ENCODE measurements at places on chromosomes 5 and 9. TPM values are rescaled to one million over a fixed set of nuclear protein-coding genes. Genes with fewer than 3 reads are reported as not detected.

GBGT1 gene
- polyA plus RNA-seq: 7.1 TPM

IFNA13 gene
- polyA plus RNA-seq: not detected

JAKMIP2 gene
- not detected for polyA plus RNA-seq

KCNV2 gene
- not detected for polyA plus RNA-seq

CTNNA1 gene
- 66.2 TPM for polyA plus RNA-seq

COL5A1 gene
- polyA plus RNA-seq: 0.01 TPM

CNOT6 gene
- polyA plus RNA-seq: 4.8 TPM

PCDHA1 gene
- not detected for polyA plus RNA-seq

- no peaks in the 10 kb centered on the region for H3K36me3 ChIP-seq
- DNase-seq: no peak
- no peak overlapping the region for H3K27ac ChIP-seq
- H3K4me3 ChIP-seq: no peak overlapping the region
- no peaks in the 10 kb centered on the region for H3K27me3 ChIP-seq
- H3K4me1 ChIP-seq: no peaks in the 10 kb centered on the region
Measured at GRCh38 chr9:119137479-119137878, 231.8 kb downstream of the BRINP1 start.

GRCh38 chr9:108191065-108191464 lies 664.7 kb downstream of the ACTL7B start:
- H3K27ac ChIP-seq: no peak overlapping the region
- peaks cover 10% of the 10 kb centered on the region for H3K4me1 ChIP-seq
- peak; percentile 76 for DNase-seq
- no peak overlapping the region for H3K4me3 ChIP-seq
- no peaks in the 10 kb centered on the region for H3K36me3 ChIP-seq

- DNase-seq: no peak
- H3K27ac ChIP-seq: no peak overlapping the region
- peaks cover 8% of the 10 kb centered on the region for H3K4me1 ChIP-seq
- H3K27me3 ChIP-seq: peaks cover 10% of the 10 kb centered on the region
- no peaks in the 10 kb centered on the region for H3K36me3 ChIP-seq
- no peak overlapping the region for H3K4me3 ChIP-seq
Measured at GRCh38 chr5:74934949-74935751, 69.0 kb upstream of the FAM169A start.

GRCh38 chr5:16870878-16871277 lies 65.2 kb downstream of the MYO10 start:
- H3K4me3 ChIP-seq: no peak overlapping the region
- H3K36me3 ChIP-seq: no peaks in the 10 kb centered on the region
- no peak overlapping the region for H3K27ac ChIP-seq
- H3K4me1 ChIP-seq: no peaks in the 10 kb centered on the region
- no peaks in the 10 kb centered on the region for H3K27me3 ChIP-seq

DNA sequence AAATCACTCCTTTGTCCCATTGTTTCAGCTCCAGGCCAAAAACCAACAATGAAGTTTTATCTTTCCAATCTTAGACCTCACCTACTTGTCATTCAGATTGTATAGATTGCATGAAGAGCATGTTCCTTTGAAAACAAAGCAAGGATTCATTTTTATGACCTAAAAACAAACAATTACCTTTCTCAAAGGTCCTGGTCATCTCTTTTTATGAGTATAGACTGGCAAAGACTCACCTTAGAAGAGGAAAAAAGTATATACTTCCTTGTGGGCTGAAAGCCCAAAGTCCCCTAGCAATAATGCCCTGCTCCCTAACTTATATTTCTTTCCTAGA lies 28.4 kb upstream of the TLE1 start:
- no peak for DNase-seq
- H3K27ac ChIP-seq: no peak overlapping the region
- H3K4me1 ChIP-seq: no peaks in the 10 kb centered on the region
- no peaks in the 10 kb centered on the region for H3K36me3 ChIP-seq

DNA sequence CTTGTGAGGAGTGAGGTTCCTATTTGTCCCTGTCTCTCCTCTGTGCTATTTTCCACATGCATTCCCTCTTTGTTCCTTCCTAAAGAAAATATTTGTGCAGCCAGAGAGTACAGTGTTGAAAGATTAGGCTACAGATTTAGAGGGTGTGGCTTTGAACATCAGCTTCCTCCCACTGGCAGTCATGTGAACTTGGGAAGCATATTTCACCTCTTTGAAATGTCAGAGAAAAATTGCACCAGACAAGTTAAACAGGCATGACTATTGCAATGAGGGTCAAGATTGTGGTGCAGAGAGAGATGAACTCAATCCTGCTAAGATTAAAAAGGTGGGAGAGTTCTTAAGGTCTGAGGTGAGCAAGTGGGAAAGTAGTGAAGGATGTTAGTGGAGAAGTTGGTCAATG lies 641.0 kb downstream of the DNAH5 start:
- H3K27ac ChIP-seq: no peak overlapping the region
- no peak overlapping the region for H3K4me3 ChIP-seq
- H3K27me3 ChIP-seq: no peaks in the 10 kb centered on the region

DNA sequence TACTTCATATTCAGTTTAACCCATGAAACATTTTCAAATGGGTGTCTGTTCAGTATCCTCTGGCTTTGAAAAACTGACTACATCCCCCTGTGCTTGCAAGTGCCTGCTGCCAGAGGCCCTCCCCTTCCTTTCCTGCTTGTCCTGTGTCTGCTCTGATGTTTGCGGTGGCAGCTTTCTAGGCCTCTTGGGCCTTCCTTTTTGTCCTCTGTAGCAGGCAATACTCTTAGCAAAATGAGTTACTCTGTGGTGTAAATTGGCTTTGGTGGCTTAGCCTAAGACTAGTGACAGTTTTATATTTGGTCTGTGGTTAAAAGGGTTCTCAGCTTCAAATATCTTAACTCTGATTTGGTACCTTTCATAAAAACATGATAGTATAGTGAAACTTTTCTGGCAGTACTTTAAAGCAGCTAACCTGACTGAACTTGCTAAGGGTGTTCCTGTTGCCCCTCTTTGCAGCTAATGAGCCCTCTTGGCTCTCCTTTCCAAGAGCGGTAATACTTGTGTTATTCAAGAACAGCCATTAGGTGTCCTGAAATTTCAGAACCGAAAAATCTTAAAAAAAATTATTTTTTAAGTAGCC lies 76.6 kb downstream of the GOLM1 start:
- no peak for DNase-seq
- peaks cover 53% of the 10 kb centered on the region for H3K36me3 ChIP-seq
- no peak overlapping the region for H3K4me3 ChIP-seq
- no peak overlapping the region for H3K27ac ChIP-seq
- no peaks in the 10 kb centered on the region for H3K27me3 ChIP-seq
- H3K4me1 ChIP-seq: no peaks in the 10 kb centered on the region

DNA sequence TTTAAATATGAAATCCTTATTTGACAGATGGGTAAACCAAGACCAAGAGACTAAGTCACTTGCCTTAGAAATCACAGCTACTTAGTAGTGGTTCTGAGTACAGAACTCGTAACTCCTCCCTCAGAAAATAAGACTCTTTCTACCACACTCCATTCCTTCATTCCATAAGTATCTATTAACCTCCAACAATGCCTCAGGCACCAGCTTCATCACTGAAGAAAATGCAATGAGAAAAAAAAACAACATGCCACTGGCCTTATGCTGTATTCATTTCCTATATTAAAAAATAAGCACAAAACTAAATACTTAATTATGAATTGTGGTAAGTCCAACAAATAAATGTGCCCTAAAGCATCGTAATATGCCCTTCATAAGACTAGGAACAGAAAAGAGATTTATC lies 13.5 kb upstream of the FREM1 start:
- H3K27ac ChIP-seq: no peak overlapping the region
- H3K27me3 ChIP-seq: no peaks in the 10 kb centered on the region
- no peaks in the 10 kb centered on the region for H3K4me1 ChIP-seq
- no peak for DNase-seq

DNA sequence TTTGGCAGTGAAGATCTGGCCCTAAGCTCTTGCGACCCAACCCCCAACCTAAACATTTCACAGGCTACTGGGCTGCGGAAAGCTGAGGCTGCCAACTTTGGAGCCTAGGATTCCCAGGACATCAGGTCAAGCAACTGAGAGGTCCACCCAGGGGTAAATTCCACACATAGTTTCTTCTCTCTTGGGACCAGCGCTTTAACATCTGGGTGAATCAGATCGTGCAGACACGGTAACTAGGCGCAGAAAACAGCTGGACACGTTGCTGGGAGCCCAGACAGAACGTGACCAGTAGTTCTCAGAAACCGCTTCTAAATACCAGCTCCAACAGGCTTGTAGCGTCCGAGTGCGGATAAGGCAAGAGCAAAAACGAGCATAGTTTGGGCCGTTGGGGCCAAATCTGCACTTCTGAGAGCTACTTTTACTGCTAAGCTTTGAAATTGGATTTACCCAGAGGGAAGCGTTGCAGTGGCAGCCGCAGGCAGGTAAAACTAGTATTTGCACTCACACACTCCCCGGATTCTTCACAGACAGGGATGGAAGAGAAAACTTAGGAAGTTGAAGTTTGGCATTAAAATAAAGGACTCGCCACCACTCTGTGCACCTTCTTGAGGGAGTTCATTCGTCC lies 11.8 kb downstream of the ITGA1 start:
- H3K4me1 ChIP-seq: peaks cover 47% of the 10 kb centered on the region
- DNase-seq: peak; percentile 38
- no peaks in the 10 kb centered on the region for H3K27me3 ChIP-seq
- no peaks in the 10 kb centered on the region for H3K36me3 ChIP-seq

GRCh38 chr5:7686794-7687193 lies 164.1 kb downstream of the CFAP90 start:
- H3K36me3 ChIP-seq: no peaks in the 10 kb centered on the region
- H3K27me3 ChIP-seq: no peaks in the 10 kb centered on the region
- no peak overlapping the region for H3K4me3 ChIP-seq
- no peak overlapping the region for H3K27ac ChIP-seq
- no peaks in the 10 kb centered on the region for H3K4me1 ChIP-seq

DNA sequence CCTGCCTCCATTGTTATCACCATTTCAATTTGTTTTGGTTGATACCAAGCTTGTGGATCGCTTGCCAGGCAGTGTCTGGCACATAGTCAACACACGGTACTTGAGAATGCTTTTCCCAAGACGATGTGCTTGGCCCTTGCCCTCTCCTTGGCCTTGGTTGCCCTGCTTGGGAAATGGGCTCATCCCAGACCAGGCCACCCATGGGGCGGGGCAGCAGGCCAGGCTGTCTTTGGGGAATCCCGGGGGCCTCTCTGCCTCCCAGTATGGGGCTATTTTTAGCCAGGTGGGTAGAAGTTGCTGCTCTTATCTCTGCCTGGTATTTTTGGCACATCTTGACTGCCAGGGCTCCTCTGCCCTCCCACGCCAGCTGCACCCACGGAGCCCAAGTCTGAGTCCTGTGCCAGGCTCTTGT lies 49.9 kb downstream of the LMX1B start:
- no peak for DNase-seq
- no peaks in the 10 kb centered on the region for H3K4me1 ChIP-seq
- no peak overlapping the region for H3K4me3 ChIP-seq

DNA sequence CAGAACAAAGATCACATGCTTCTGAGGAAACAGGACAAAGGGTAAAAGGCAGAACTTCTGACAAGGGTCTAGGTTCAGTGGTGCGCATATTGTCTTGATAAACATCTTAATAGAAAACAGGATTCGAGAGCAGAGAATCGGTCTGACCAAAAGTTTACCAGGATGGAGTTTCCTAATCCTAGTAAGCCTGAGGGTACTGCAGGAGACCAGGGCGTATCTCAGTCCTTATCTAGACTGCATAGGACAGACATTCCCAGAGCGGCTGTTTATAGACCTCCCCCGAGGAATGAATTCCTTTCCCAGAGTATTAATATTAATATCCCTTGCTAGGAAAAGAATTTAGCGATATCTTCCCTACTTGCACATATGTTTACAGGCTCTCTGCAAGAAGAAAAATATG lies 32.4 kb upstream of the TNFSF8 start:
- no peak overlapping the region for H3K27ac ChIP-seq
- no peak overlapping the region for H3K4me3 ChIP-seq
- H3K4me1 ChIP-seq: peaks cover 21% of the 10 kb centered on the region
- H3K27me3 ChIP-seq: no peaks in the 10 kb centered on the region
- H3K36me3 ChIP-seq: no peaks in the 10 kb centered on the region

- no peaks in the 10 kb centered on the region for H3K27me3 ChIP-seq
- no peak overlapping the region for H3K4me3 ChIP-seq
- H3K36me3 ChIP-seq: no peaks in the 10 kb centered on the region
Measured at GRCh38 chr5:79050498-79050897, 19.0 kb downstream of the DMGDH start.

DNA sequence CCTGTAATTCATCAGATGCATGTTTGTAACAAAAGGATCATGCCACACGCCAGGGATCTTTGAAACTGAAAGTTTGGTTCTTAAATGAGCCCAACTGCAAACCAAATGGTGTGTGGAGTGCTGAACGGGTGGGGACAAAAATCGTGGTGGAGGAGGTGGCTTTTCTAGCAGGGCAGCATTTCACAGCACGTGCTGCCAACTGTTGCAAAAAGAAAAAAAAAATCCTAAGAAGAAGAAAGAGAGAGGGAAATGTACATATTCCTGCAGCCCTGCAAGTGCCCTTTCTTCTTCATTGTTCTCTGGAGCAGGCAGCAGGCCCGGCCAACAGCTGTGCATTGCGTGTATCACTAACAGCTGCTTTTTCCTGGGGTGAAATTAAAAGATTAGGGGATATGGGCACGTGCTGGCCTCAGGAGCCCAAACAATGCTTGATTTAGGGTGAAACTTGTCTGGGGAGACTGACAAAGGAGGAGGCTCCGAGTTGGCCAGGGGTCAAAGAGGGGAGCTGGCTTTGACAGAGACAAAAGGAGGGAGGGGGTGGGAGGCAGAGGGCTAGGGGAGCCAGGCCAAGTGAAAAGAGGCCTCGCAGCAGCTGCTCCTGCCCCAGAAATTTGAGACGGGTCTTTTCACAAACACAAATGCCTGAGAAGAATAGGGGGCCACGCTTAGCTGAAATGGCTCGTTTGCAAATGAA lies 73.0 kb downstream of the GADD45G start:
- no peaks in the 10 kb centered on the region for H3K4me1 ChIP-seq
- H3K27me3 ChIP-seq: no peaks in the 10 kb centered on the region
- no peak overlapping the region for H3K4me3 ChIP-seq
- H3K36me3 ChIP-seq: no peaks in the 10 kb centered on the region
- no peak for DNase-seq
- H3K27ac ChIP-seq: no peak overlapping the region

GRCh38 chr9:109796078-109796477 lies 16.1 kb downstream of the PALM2AKAP2 start:
- no peak for DNase-seq
- no peak overlapping the region for H3K4me3 ChIP-seq
- H3K4me1 ChIP-seq: no peaks in the 10 kb centered on the region
- H3K27ac ChIP-seq: no peak overlapping the region

- H3K27me3 ChIP-seq: no peaks in the 10 kb centered on the region
- peaks cover 23% of the 10 kb centered on the region for H3K4me1 ChIP-seq
- peak; percentile 88 for DNase-seq
- H3K27ac ChIP-seq: peak overlapping the region; percentile 48
Measured at GRCh38 chr9:75239176-75239575, 150.9 kb downstream of the OSTF1 start.

GRCh38 chr5:139640421-139641115 lies 7.6 kb upstream of the CXXC5 start:
- H3K4me1 ChIP-seq: peaks cover 29% of the 10 kb centered on the region
- H3K4me3 ChIP-seq: no peak overlapping the region
- no peaks in the 10 kb centered on the region for H3K36me3 ChIP-seq

DNA sequence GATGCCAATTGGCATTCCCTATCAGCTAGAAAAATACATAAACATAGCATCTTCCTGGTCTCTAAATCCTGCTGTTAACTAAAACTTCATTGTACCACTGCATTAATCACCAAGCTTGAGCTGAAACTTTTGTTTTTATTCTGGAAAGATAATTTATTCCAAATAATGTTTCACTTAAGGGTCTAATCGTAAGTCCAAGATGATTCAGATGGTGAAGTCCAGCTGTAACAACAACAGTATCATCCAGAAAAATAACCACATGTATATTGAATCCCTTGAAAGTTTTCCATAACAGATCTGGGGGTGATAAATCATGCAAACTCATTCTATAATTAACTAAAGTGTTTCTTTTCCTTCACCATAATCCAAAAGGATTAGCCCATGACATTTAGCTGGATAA lies 23.9 kb downstream of the RORB start:
- no peaks in the 10 kb centered on the region for H3K36me3 ChIP-seq
- no peak overlapping the region for H3K27ac ChIP-seq
- no peak overlapping the region for H3K4me3 ChIP-seq
- no peaks in the 10 kb centered on the region for H3K27me3 ChIP-seq

Measured in CD14-positive monocyte (primary cell).